ENCODE measurements at places on chromosomes 11 and 22.

GRCh38 chr11:19344661-19345518, 104.1 kb upstream of the E2F8 start:
- DNase-seq = no peak

- DNase-seq = no peak
Observed at GRCh38 chr11:72535194-72535547, 100.8 kb upstream of the CLPB start.

- no peak for DNase-seq
Observed at GRCh38 chr11:69194956-69195355, 39.2 kb downstream of the SMIM38 start.

DNA sequence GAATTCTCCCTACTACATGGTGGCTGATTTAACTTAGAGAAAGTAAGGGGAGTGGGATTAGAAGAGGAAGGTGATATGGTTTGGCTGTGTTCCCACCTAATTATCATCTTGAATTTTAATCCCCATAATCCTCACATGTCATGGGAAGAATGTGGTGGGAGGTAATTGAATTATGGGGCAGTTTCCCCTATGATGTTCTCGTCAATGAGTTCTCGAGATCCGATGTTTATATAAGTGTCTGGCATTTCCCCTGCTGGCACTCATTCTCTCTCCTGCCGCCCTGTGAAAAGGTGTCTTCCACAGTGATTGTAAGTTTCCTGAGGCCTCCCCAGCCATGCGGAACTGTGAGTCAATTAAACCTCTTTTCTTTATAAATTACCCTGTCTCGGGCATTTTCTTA, 169.3 kb downstream of the CASP12 start:
- DNase-seq = no peak

DNA sequence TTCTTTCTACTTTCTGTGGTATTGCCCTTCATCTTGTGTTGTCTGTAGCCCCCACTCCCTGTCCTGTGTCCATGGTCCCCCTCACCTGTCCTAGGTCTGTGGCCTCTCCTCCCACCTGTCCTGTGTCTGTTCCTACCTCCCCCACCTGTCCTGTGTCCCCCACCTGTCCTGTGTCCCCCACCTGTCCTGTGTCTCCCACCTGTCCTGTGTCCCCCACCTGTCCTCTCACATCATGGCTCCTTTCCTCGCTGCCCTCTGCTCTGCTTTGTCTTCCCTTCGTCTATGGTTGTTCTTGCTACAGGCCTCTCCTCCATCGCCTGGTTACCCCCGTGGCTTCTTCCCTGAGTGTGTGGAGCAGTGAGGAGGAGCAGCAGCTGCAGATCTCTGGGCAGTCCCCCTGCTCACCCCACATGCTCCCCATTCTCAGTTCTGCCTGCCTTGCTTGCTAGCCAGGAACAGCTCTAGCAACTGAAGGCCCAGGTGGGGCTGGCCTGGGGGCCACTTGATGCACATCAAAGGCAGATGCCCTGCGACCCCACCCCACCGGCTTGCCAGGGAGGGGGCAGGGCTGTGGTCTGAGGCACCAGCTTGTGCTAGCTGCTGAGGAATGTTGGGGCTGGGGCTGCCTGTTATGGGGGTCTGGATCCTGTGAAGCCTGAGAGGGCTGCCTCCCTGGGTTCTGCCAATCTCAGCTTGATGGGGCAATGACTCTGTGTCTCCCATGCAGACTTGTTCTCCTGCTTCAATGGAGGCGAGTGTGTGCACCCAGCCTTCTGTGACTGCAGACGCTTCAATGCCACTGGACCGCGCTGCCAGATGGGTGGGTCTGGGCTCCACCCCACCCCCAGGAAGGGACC, 5.6 kb downstream of the OTOG start:
- no peak for DNase-seq

DNA sequence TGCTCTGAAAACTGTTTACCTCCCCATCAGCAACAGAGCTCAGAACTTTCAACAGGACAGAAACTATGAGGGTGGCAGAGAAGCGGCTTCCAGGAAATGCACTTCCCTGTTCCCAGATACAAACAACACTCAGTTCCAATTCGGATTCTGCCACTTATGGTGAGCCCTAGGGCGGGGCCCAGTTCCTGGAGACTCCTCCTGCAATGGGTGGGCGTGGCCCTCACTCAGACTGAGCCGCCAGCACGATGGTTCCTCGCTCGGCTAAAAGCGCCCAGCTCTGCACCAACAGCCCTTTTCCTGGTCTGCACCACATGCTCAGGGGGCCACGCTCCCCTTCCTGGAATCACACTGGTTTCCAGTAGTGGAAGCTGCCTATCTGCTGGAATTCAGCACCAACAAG, 314.1 kb downstream of the CTTN start:
- peak; percentile 70 for DNase-seq

DNA sequence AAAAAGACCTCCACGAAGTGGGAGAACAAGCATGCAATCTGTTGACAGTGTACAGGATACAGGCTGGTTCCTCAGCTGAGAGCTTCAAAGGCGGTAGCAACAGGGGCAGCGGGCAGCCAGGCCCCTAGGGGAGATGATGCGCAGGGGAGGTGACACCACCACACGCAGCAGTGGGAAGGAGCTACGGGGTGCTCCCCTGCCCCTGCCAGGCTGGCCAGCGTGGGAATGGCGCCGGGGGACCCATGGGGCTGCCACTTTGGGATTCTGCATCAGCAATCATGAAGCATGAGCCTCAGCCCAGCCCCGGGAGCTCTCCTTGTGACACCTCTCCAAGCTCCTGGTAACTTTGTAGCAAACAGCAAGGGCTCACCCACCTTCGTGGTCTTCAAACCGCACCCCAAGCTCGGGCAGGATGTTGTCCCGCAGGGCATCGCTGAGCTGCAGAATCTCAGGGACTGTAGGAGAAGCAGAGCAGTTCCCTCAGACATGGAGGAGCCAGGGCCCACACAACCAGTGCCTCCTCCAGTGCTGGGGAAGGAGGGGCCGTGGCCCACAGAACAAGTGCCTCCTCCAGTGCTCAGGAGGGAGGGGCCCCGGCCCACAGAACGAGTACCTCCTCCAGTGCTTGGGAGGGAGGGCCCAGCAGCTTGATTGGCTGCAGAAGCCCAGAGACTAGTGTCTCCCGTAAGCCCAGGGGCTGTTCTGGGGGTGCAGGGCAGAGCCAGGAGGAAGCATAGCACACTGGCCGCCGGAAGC, 14.6 kb upstream of the NAP1L4 start:
- DNase-seq = no peak

GRCh38 chr11:208181-208916, 841 bp downstream of the RIC8A start:
- peak; percentile 88 for DNase-seq

- DNase-seq = no peak
Observed at GRCh38 chr22:31825513-31825912, 71.7 kb downstream of the DEPDC5 start.

- DNase-seq = peak; percentile 51
Observed at GRCh38 chr11:65204646-65205601, 23.2 kb downstream of the CAPN1 start.

- DNase-seq = no peak
Observed at GRCh38 chr11:16011396-16011795, 344.9 kb downstream of the SOX6 start.

DNA sequence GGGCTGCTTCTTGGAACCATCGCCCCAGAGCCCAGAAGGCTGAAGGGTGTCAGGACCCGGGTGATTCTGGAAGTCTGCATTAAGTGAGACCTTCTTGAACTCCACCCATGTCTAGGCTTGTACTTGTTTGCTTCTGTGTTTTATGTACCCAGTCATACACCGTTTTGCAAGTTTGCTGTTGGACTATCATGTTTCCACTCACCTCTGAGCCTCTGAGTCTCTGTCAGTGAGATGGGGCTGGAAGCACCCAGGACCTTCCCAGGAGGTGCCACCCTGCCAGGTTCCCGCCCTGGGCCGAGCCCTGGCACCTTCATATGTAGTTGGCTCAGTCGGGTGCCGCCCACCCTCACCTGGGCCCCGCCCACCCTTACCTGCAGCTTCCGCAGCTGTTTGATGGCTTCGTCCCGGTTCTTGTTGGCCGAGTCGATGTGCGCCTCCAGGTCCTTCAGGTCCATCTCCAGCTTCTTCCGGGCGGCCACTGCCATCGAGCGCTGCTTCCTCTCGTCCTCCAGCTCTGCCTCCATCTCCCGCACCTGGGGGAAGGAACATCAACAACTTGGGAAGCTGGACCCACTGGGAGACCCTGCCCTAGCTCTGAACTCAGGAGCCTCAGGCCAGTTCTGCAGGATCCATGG, 35.1 kb downstream of the APOL1 start:
- no peak for DNase-seq

DNA sequence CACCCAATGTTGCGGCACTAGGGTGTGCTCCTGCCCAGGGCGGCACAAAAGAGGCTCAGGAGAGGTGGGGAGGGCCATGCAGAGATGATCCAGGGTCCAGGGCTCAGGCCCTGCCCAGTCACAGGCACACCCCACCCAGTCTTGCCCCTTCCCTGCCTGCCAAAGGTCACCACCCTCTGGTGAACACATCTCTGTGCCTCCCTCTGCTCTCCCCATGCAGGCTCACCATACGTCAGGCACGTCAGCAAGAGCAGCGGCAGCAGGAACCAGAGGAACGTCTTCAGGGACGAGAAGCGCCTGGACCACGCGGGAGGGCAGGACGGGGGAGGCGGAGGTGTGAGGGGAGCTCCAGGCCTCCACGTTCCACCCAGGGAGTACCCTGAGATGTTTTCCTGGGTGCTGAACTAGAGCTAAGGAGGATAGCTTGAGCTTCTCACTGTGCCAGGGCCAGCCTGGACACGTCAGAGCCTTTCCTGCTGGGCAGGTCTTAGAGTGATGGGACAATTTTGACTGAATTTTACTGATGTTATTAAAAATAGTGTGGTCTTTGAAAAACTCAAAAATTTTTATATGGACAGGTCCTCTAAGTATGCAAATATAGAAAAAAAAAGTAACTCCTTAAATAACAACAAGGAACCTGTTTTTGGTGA, 7.2 kb downstream of the SUN2 start:
- no peak for DNase-seq

DNA sequence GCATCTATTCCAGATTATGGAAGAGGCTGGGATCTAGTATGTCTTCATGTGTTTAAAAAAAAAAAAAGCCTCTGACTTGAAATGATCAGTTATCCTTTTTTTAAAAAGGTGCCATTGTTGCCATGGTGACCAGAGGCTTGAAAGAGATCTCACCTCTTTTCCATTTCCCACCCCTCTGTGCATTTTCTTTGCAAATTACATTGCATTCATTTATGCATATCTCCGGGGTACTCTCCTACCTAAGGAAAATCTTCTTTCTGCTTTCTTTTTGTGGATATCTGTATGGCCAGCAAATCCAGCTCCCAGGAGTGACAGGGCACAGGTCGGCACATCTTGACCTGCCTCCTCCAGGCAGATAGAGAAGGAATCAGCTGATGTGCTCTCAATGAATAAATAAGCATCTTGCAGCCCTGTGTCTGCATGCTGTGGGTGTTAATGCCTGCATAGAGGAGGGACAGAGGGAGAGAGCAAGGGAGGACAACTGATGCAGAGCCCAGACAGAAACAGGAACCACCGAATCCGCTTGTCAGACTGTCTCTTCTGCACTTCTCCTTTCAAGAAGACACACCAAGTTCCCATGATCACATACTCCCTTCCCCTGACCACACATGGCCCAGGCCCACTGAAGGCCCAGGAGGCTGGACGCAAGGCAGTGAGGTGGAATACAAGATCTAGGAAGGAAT, 50.9 kb downstream of the CWC15 start:
- peak; percentile 31 for DNase-seq

GRCh38 chr11:106470230-106470629, 392.8 kb downstream of the AASDHPPT start:
- DNase-seq = no peak

DNA sequence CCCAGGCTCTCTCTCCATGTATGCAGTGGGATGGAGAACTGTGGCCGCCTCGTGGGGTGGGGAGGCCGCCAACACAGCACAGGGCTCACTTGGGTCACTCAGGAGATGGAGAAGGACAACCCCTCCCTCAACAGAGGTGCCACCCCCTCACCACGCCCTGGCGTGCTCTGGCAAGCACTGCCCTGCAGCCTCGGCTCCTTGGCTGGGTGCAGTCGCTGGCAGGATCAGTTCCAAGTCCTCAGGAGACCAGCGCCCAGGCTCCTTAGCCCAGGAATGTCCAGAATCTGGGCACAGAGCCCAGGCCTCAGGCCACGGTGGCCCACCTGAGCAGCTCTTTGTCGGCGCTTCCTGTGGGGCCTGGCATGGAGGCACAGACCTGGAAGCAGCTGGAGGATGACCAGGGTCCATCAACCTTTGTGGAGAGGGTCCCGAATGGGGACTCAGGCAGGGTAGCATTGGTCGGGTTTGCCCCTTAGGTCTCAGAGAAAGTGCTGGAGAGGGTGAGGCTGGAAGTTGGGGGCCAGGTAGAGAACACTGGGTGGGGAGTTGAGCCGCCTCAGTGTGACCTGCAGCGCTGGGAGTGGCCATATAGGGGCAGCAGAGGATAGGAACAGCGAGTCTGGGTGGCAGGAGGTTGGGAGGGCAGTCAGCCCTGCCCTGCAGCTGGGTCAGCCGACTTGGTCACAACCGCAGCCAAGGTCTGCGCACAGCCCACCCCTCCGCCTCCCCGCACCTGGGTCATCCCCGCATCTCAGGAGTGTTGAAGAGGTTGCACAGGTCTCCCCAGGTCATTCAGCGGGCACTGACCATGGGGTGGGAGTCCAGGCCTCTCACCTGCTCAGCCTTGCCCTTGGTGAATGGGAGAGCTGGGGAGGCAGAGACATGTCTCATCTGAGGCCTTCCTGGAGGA, 8.2 kb downstream of the SUSD2 start:
- DNase-seq = peak; percentile 85

GRCh38 chr22:20001082-20001638, 15.5 kb downstream of the ARVCF start:
- no peak for DNase-seq

GRCh38 chr11:62774407-62774806, 3.2 kb downstream of the TAF6L start:
- no peak for DNase-seq

- peak; percentile 85 for DNase-seq
Observed at GRCh38 chr22:36237462-36238372, 1.6 kb downstream of the APOL2 start.

GRCh38 chr22:50222508-50222907, 21.7 kb downstream of the SELENOO start:
- DNase-seq = no peak

GRCh38 chr11:64447831-64448598, 89.1 kb downstream of the RPS6KA4 start:
- DNase-seq = peak; percentile 51

GRCh38 chr11:133388975-133389568, 143.2 kb downstream of the OPCML start:
- DNase-seq = no peak

- peak; percentile 97 for DNase-seq
Observed at GRCh38 chr22:19109198-19110063, 12.8 kb downstream of the DGCR2 start.

DNA sequence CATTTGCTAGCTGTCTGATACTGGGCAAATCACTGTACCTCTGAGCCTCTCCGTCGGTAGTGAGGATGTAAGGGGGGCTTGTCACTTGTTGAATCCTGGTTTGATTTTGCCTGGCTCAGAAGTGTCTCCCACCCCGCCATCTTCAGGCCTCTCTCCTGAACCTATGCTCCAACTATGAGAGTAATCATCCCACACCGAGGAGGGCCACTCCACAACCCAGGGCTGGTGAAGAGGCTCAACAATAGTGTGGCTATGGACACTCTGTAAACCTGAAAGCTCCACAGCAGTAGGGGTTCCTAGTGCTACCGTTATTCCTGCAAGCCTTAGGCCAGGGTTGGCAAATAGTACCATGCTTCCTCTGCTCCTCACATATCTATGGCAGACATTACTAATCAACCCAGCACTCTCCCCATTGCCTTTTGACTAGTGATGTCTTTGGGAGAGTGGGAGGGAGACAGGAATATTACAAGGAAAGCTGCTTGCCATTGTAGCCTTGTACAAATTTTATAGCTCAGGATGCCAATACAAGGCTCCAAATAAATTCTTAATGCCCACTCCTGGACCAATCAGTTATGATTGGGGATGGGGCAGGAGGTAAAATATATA, 134.0 kb upstream of the TEAD1 start:
- DNase-seq = no peak

Measured in OCI-M1 (cell line).